Lower leg skin (tissue), 4 donors: ENCODE measurements at places on chromosomes 5 and 9. TPM values are rescaled to one million over a fixed set of nuclear protein-coding genes. Genes with fewer than 3 reads are reported as not detected.

Gene BTNL8
- 0.26 TPM for total RNA-seq

Gene CXCL14
- 157 TPM for total RNA-seq

Gene AGTPBP1
- total RNA-seq = 15.1 TPM

Gene GMCL2
- total RNA-seq = not detected

Gene SUSD3
- total RNA-seq = 8.1 TPM

Gene PCDH1
- 145 TPM for total RNA-seq

Gene LRSAM1
- 40.7 TPM for total RNA-seq

Gene CER1
- total RNA-seq = not detected

Gene FNIP1
- total RNA-seq = 37.9 TPM

Gene GRIN1
- 0.49 TPM for total RNA-seq
